ENCODE measurements at places on chromosomes 7 and 10.

GRCh38 chr10:90125456-90126255 is 424.3 kb downstream of the KIF20B start:
- no peak for DNase-seq

- DNase-seq, result no peak
These were observed 101.6 kb upstream of the GJD4 start for GRCh38 chr10:35503578-35503977.

DNA sequence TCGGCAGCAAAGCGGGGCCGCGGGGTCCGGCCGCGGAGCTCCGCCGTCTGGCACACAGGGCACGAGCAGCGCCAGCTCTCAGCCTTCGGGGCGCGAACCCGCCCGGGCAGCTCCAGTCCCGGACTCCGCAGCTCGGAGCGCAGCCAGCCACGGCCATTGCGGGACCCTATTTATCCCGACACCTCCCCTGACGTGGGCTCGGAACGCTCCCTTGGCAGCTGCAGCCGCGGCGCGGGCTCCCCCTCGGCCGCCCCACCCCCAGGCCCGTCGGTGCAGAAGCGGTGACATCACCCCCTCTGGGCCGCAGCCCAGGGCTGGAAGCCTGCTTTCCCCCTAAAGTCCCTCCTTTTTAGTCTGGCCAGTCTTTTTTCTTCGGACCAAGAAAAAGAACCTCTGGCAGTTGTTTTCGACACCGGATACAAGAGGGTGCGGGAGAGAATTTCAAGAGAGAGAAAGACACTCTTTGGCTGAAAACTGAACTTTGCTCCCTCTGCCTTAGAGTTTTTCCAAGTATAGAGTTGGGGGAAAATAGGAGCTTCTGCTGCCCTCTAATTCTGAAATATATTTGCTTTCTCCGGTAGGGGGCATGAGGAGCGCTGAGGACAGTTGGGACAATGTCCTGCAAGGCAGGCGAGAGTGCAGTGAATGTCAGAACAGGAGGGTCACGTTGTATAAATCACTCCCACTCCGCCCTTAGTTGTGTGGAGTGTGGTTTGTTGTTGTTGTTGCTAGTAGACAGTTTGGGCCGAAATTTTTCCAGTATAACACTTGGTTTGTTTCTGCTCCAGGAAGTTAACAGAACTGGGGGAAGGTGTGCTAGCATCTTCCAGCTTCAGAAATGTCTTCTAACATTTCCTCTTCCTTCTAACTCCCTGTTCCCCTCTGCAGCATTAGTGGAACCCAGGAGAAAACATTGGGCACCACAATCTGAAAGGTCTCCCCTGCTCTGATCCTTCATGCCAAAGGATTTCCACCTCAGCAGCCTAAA is at the start of gene SFRP4:
Gene SFRP4, minus strand, starts transcription at position 145 of the 988 bp plus-strand sequence. CDS start 280 bp downstream, outside the sequence.
- no peak for DNase-seq

DNA sequence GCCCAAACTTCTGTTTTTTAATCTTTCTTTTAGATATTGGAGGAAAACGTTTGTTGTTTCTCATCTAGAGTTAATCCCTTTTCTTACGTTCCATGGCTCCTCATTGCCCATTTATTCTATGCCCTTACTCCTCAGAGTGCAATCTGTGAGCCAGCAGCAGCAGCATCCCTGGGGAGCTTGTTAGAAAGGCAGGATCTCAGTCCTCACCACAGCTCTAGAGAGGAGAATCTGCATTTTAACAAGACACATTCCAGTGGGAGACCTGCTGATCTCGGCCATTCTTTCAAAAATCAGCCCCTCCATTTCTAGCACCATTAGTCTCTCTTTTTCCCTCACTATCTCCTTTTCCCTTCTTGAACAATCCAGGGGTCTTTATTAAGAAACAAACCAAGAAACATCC is 84.4 kb upstream of the NOBOX start:
- DNase-seq, result no peak

DNA sequence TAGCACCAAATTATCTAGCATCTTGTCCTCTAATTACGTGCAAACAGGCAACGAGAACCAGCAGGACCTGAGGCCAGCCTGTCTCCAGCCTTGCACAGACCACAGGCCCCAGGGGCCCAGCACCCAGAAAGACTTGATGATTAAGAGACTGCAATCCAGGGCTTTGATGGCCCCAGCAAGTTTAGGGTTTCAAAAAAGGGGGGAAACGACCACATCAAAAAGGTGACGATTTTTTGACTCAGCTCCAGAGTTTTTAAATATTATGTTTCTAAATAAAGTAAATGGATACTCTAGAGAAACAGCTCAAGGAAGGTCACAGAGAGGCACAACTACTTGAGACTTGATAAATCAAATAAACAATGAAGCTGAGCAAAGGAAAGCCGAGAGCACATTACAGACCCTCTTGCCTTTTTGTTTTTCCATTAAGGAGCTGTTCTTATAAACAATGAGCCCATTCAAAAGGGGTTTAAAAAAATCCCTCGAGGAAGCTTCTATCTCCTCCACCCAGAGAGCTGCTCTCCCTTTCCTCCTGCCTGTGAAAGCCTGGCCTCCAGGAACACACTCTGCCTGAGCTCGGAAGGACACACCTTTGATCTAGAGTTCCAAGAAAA is 44.1 kb downstream of the GLI3 start:
- DNase-seq, result no peak

DNA sequence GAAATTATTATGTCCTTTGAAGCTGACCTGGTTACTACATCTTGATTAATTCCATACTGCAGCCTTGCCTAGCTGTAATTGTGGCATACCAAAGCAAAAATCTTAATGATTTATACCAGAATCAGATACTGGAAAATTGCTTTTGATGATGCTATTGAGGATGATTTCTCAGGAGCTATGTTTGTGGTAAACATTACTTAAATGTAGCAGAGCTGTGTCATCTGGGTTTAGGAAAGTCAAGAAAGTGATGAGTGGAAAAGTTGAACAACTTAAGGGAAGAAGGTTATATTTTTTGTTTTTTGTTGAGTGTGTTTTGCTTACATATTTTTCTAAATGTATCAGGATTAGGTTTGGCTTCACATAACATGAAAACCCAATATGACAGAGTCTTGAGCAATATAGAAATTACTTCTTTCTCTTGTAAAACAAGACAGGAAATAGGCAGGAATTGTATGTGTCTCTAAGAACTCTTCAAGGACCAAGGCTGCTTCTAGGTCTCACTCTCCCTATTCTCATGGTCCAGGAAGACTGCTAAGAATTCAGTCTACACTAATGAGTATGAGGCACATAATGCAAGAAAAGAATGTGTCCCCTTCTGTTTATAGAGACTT is 87.6 kb upstream of the MTPN start:
- DNase-seq, result no peak

DNA sequence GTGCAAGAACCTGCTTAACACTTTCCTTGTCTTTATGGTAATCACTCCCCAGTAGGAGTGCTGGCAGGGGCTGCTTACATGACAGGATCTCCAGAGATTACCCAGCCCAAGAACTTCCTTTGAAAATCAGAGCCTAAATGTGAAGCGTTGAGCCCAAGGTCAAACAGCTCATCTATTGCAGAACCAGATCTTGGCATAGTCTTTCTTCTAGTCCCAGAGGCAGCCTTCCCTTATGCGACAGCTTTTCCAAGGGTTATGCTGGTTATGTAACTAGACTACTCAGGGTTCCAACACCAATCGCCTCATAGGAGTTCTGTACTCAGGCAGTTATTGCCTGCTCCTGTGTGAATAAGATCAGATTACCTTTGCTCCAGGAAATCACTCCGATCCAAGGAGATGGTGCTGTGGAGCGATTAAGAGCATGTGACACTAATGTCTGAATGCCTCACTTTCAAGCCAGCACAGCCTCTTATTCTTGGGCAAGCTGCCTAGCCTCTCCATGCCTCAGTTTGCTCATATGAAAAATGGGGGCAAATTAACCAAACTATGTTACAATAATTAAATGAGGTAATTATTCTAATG is 8.4 kb upstream of the LGI1 start:
- DNase-seq, result no peak

- DNase-seq, result peak; percentile 56
These were observed 765 bp downstream of the PFKFB3 start for GRCh38 chr10:6203331-6204062.

GRCh38 chr10:58023341-58024073 is 244.2 kb downstream of the IPMK start:
- no peak for DNase-seq

Data from stimulated activated CD8-positive, alpha-beta memory T cell treated with anti-CD3 and anti-CD28 coated beads, Interleukin-7, amount 100 ng/mL, for 4 hours (primary cell).